ENCODE measurements at places on chromosomes 6 and 20. TPM values are rescaled to one million over a fixed set of nuclear protein-coding genes. Genes with fewer than 3 reads are reported as not detected.

DNA sequence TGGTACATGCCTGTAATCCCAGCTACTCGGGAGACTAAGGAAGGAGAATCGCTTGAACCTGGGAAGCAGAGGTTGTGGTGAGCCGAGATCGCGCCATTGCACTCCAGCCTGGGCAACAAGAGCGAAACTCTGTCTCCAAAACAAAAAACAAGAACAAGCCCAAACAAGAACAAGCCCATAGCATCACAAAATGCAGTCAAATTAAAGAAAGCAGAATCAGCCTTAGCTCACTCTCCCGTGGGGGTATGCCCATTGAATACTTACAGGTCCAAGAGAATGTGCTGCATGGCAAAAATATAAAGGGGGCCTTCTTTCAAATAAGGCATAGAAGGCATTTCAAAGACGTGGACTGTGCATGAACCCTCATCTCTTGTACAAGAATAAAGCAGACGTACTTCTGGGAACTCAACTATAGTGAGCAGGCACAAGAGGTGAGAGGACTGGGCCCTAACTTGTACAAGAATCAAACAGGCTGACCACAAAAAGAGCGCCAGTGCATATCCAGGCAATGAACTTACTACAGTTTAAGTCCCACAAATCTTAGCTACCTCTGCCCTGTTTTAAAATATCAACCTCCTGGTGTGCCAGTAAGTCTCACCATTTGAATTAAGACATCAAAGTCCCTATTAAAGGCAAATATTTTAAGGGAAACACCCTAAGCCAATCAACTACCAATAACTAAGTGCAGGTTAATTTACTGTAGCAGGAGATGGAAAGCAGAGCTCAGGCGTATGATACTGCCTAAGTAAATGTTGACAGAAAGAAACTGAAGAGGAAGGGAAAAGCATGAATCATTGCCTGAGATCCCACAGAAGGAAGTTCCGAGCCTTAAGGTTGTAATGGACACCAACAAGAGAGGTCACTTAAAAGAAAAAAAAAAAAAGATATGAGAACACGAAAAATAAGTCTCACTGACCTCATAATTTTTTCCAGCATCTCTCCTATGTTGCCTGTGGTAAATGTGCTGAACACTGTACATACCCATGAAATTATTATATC is 37.4 kb downstream of the TOMM6 start:
- no peak for DNase-seq

DNA sequence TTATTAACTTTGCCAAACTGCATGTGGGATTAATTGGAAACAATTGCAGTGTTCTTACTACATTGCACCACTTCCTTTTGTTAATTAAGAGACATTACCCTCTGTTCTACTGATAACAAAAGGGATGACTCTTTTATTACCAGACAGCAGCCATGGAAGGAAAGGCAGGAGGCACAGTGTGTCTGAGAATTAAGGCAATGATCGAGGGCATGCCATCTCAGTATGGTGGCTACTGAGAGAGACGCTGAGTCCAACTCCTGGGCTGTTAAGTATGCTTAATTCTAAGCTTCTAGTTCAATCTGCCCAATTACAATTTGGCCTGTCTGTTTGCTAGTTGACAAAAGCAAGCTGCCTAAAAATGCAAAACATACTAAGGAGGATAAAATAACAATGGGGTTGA is 227.4 kb downstream of the PHACTR1 start:
- no peak for DNase-seq

Gene SAMD5
- total RNA-seq = 0.10 TPM

- DNase-seq = peak; percentile 47
Measured at GRCh38 chr20:35742741-35743523, 872 bp upstream of the RBM39 start.

- peak; percentile 96 for DNase-seq
Measured at GRCh38 chr6:111564482-111564945, 41.2 kb downstream of the TRAF3IP2 start.

Gene FAM209B
- total RNA-seq = not detected

DNA sequence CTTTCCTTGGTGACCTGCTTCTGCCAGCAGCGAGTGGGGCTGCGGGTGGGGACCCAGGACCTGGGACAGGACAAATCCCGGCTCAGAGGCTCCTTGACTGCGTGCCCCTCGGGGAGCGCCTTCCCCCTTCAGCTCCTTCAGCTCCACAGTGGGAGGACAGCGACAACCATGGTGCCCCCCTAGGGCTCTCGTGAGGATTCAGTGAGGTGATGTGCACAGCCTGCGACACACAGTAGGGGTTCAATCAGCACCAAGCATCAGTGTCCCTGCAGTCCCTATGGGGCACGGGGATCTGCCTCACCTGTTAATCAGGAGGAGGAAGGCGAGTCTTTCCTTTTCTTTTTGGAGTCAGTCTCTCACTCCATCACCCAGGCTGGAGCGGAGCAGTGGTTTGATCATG is 209.2 kb downstream of the PREX1 start:
- DNase-seq = no peak

Gene CCN2
- total RNA-seq = 30.0 TPM

DNA sequence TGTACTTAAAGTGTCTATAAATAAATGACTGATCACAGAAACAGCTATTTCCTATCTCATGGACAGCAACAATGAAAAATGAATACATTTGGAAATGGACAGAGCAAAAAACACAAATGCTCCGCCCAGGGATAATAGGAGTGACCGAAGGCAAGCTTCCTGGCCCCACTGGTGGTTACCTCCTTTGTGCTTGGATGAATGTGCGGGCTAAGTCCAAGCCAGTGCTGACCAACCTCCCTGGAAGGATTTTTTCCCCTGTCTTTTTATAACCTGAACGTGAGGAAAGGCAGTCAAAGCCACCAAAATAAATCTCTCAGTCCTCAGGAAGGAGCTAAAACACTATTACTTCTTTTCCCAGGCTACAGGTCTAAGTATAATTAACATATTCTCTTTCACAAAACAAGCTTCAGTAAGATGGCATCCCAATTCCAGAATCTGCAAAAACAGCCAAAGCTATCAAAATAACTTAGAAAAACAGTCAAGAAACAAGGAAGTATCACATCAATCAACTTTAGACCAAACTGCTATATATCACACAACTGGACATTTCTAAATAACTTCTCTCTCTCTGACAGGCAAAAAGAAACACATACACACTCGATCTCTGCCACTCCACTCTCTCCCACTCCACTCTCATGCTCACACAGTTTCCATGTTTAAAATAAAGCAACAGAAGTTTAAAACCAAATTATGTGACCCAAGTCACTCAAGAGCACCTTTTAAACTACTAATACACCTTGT is 10.0 kb downstream of the KIF16B start:
- DNase-seq = no peak

DNA sequence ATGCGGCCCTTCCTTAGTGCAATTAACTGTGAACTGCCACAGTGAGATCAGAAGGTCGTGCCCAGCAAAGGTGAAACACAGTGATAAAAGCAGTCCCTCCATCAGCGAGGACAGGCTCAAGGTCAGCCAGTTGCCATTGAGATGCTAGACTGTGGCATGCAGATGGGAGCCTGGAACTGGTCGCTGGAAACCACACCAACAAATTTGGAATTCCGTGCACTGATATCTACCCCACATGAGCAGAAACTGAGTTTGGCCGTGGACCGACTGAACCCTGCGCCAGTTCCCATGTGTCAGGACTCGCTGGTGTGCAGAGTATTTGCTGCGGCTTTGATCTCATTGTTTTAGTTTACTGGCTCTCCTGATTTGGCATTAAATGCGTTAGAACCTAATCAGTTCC is 125.6 kb upstream of the QKI start:
- no peak for DNase-seq

Gene TXLNB
- 1.1 TPM for total RNA-seq

DNA sequence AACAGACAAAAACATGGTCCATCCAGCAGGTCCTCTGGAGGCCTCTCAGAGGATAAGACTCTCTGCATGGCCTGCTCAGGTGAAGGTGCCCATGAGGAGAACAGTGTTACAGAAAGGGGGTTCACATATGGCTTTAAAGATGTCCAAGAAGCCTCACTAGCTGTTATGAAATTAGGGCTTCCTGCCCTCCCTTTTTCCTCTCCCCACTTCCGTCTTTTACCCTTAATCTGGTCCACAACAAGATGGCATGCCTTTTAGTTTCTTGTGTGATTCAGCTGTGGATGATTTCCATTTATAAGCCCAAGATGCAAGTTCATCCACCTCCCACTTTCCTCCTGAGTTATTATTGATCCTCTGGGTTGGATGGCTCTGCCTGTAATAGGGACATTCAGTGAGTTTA is 14.0 kb downstream of the GCNT2 start:
- DNase-seq = no peak

Gene DNAAF9
- 12.0 TPM for total RNA-seq

DNA sequence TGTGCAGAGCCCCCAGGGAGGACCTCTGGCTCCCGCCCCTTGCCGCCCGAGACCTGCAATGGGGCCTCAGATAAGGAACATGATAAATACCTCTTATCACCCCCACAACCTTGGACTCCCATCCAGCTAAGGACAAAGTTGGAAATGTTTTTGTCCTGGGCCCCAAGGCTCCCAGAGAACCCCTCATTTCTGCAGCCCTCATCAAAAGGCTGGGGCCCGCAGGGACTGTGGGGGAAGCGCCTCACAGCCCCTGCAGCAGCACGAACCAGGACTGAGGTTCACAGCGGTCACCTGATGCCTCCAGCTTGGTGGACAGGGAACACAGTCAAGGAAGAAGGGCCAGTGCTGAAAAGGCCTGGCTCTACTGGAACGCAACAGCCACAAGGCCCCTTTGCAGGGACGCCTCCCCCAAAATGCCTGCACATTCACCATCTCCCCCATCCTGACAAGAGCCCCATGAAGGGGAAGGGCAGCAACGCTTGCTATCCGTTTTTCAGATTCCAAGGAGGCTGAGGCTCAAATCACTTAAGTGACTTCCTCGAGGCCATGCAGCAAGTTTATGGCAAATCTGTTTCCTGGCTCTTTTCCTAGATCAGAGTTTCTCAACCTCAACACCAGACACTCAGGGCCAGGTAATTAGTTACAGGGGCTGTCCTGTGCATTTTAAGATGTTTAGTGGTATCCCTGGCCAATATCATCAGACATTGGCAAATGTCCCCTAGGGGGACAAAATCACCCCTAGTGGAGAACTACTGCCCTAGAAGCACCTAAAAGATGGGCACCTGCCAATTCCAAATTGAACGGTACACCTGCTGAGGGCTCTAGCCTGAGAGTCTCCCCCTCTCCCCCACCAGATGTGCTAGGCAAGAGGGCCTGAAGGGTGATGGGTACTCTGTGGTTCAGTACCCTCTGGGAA is 10.6 kb downstream of the TFEB start:
- no peak for DNase-seq

Gene HLA-DQB2
- not detected for total RNA-seq

- DNase-seq = peak; percentile 67
Measured at GRCh38 chr6:138647006-138647405, 126.6 kb upstream of the CCDC28A start.

DNA sequence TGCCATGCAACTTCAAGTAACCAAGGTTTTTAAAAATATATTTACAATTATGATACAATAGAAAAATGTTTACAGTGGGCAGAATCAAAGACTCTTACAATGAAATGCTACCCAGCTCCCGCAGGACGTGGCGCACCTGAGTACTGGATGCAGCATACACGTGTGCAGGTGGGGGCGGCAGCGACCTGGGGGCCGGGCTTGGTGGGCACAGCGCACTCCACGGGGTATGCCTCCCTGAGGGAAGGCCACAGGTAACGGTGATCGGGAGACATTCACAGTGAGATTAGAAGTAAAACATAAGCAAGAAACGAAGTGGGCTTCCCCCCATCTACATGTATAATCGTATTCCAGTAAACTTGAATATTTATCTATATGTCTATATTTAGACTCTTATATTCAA is 54.2 kb downstream of the WDR27 start:
- DNase-seq = no peak

GRCh38 chr6:42808492-42809483 is 26.9 kb downstream of the BICRAL start:
- DNase-seq = no peak

Measured in RPMI7951 (cell line).